ENCODE measurements at places on chromosomes 13 and 19. TPM values are rescaled to one million over a fixed set of nuclear protein-coding genes. Genes with fewer than 3 reads are reported as not detected.

The ZNF541 gene
- 0.89 TPM for total RNA-seq

The GPR18 gene
- not detected for total RNA-seq

The CCDC61 gene
- 5.3 TPM for total RNA-seq

The GGN gene
- 0.30 TPM for total RNA-seq

The CDC42EP5 gene
- total RNA-seq, result 7.8 TPM

The ITGBL1 gene
- total RNA-seq, result 6.6 TPM

The URAD gene
- not detected for total RNA-seq

The CLC gene
- not detected for total RNA-seq

The LATS2 gene
- total RNA-seq, result 25.3 TPM
